Stimulated activated naive B cell treated with anti-CD40 and anti-IgM and Interleukin-4, amounts not matched to agents 10 μg/mL and 1 μg/mL and 100 μg/mL, for 72 hours (primary cell): ENCODE measurements at places on chromosomes 16 and 17.

DNA sequence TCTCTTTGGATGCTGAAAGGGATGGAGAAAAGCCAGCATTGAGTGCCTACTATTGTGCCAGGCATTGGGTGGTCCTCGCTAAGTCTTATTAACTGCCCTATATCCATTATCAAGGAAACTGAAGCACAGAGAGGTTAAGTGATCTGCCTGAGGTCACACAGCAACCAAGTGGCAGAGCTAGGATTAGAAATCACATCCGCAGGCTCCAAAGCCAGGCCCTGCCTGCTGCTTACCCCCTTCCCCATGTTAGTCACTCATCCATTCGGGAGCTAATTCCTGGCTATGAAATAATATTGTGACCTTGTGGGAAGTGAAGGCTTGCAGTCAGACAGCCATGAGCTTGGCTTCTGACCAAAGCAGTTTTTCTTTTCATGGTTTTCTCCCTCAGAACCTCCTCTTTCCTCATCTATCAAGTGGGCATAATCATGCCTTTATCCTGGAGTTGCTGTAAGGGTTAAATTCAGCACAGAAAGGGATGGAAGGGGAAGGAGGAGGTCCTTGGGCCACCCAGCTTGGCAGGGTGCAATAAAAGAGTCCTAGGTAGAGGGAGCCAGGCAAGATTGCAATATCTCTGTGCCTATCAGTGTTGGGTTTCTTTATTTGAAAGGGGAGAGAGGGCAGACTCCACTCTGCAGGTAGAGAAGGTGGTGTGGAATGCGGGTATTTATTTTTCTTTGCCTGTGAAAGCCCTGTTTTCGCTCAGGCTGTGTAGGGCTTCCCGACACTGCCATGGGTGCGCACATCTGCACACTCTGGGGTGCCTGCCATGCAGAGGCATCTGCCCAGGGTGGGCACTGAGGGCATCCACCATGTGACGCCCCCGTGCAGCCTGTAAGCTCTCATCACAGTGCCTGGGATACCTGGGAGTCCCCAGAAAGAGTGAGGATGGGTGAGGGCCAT lies 11.3 kb downstream of the RAI1 start:
- no peak for DNase-seq

- no peak for DNase-seq
Measured at GRCh38 chr16:53773150-53773846, 69.3 kb downstream of the FTO start.

DNA sequence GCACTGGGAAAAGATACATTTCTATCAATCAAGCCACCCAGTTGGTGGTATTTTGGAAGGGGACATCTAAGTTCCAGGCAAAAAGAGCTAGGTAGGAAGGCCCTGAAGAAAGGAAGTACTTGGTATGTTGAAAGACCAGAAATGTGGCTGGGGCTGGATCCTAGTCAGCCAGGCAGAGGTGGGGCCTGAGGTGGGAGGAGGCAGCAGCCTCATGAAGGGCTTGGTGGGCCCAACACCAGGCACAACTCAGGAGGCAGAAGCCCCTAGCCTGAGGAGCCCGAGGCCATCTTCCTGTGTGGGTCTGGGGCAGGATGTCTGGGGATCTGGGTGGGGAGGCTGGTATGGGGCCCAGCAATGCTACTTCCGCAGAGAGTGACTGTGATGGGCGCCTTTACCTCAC lies 105.9 kb downstream of the SALL1 start:
- no peak for DNase-seq

GRCh38 chr16:50373345-50373701 lies 4.5 kb upstream of the BRD7 start:
- DNase-seq = no peak
